ENCODE measurements at places on chromosomes 16 and 17.

GRCh38 chr16:29804455-29805231 is 1.7 kb upstream of the MAZ start:
- DNase-seq = peak; percentile 49

DNA sequence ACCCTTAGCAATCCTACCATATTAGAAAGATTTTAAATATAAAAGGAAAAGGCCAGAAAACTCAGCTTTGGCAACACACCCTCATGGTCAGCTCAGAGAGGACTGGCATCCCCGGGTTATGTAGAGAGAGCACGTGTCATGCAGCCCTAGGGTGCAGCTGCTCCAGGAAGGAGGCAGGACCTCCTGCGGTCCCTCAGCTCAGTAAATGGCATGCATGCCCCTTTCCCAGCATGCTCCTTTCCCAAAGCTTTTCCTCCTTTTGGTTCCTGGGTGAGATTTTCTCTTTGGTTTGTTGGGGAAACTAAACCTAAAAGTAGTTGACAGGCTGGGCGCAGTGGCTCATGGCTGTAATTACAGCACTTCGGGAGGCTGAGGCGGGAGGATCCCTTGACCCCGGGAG is 3.9 kb downstream of the GAN start:
- DNase-seq = peak; percentile 12

DNA sequence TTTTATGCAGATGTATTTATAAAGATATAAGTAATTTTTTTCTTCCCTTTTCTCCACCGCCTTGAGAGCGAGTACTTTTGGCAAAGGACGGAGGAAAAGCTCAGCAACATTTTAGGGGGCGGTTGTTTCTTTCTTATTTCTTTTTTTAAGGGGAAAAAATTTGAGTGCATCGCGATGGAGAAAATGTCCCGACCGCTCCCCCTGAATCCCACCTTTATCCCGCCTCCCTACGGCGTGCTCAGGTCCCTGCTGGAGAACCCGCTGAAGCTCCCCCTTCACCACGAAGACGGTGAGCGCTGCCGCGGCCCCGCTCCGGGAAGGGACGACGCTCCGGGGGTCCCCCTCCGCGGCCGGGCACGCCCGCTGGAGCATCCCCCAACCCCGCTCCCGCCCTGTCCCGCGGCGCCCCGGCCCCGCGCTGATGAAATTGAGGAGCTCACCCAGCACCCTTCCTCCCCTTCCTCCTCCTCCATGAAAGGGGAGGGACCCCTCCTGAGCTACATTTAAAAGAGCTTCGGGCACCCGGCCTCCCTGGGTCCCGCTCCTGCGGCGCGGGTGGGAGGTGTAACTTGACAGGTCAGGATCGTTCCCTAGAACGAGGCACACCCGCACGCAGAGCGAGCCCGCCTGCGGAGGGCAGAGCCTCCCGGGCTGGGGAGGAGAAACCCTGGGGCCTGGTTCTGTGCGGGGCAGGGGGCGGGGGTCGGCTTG is 706 bp downstream of the HLF start:
- DNase-seq = no peak

DNA sequence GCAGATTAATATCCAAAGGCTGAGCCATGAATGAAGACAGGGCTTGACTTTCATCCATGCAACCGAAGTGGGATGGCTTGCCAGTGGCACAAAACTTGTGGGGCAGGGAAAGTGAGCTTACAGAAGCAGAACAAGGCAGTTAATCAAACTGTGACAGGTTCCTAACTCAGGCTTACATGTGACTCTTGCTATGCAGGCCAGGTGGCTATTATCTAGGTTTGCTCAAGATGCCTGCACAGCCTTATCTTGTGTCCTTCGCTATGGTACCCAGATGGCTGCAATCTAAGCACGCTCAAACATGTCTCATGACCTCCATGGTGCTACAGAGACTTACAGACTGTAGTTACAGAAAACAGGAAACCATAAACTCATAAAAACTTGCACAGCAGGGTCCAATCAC is 8.6 kb upstream of the DNAH9 start:
- DNase-seq = no peak

DNA sequence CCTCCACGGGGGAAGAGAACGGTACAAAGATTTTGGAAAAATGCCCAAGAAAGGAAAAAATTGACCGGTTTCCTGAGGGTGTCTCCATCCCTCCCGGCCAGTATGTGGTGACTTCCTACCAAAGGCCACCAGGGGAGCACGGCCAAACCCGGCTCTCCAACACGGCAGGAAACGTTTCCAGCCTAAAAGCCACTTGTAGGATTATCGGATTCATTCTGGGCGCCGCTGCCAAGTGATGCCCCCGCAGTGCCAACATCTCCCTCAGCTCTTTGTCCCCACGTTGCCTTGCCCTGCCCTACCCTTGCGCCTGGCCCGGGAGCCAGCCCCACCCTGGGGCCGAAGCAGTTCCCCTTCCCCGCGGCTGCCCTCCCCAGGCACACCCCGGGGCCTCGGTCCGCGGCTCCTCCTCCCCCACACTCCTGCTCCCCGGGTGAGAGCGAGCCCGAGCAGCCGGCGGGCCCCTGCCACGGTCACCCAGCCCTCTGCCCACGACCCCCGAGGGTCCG is 688 bp downstream of the CRK start:
- DNase-seq = peak; percentile 46

GRCh38 chr17:82709024-82709675 is 7.4 kb upstream of the FN3KRP start:
- no peak for DNase-seq
